B cell (primary cell): ENCODE measurements at places on chromosomes 6 and 20. TPM values are rescaled to one million over a fixed set of nuclear protein-coding genes. Genes with fewer than 3 reads are reported as not detected.
A peak's percentile ranks its signal among the peaks of the same experiment; 100 is the strongest.

DNA sequence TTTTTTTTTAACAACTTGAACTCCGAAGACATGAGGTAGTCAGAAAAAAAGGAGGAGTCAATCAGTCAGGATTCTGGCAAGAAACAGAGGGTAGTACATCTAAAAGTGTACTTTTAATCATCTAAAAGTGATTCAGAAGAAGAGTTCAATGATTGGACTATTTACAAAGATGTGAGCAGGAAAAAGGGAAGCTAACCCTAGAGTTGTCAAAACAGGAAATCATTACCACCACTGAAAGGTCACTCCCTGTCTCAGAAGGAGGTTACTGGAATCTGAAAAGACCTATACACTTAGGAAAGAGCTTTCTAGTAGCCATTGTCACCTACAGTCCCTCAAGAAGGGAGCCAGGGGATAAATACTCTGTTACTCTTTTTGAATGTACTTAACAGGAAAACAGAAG lies 16.7 kb upstream of the LMBRD1 start:
- DNase-seq = peak; percentile 55

GRCh38 chr6:9140951-9141460 lies 705.7 kb upstream of the SLC35B3 start:
- DNase-seq = no peak

- peak; percentile 37 for DNase-seq
Observed at GRCh38 chr6:20092071-20092566, 120.2 kb downstream of the MBOAT1 start.

DNA sequence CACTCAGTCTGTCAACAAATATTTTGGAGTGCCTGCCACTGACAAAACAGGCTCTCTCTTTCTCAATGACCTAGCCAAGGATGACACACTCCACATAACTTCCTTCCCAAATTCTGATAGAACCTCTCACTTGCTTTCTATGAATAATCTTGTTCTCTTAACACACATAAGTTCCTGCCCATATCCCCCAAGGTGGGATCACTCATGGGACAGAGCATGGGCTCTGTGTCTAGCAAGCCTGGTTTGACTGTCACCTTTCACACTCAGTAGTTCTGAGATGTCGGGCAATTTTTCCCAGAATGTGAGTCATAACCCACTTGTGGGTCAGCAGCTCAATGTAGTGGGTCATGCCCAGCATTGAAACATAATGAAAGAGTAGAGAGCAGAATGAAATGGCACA lies 78.1 kb downstream of the LRFN2 start:
- DNase-seq = no peak

DNA sequence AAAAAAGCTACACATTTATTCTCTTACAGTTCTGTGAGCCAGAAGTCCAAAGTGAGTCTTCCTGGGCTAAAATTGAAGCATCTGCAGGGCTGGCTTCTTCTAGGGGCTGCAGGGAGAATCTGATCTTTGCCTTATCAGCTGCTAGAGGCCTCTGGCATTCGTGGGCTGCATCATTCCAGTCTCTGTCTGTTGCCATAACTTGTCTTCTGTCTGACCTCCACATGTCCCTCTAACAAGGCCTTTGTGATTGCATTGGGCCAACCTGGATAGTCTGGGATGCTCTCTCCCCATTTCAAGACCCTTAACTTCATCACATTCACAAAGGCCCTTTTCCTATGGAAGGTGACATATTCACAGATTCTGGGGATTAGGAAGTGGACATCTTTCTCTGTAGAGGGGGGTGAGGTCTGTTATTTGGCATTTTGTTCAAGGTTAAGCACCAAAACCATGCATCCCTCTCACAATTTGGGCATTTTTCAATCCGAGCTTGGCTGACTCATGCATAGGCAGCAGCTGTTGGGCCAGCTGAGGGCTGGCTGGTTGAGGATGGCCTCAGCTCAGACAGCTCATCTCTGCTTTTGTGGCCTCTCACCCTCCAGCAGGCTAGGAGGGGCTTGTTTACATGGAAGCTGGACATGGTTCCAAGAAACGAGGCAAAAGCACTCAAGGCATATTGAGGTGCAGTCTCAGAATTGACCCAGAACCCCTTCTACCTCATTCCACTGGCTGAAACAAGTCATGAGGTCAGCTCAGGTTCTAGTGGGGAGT lies 116.1 kb upstream of the NXT1 start:
- DNase-seq = no peak

The EYS gene
- total RNA-seq = not detected in 2 replicates
